B cell (primary cell): ENCODE measurements at places on chromosomes 13 and 19. TPM values are rescaled to one million over a fixed set of nuclear protein-coding genes. Genes with fewer than 3 reads are reported as not detected.

The WDR88 gene
- total RNA-seq = 0.47 and 0.51 TPM in 2 replicates

The KLK4 gene
- total RNA-seq = 0.52 and 1.00 TPM in 2 replicates

The HCST gene
- total RNA-seq = 2.9 and 4.8 TPM in 2 replicates

The PRTN3 gene
- not detected in 2 replicates for total RNA-seq

The ELAVL3 gene
- total RNA-seq = not detected in 2 replicates

The OR10H1 gene
- total RNA-seq = 0.07 and 0.10 TPM in 2 replicates

The C5AR2 gene
- total RNA-seq = 0.25 and 0.58 TPM in 2 replicates

The ZFP36 gene
- total RNA-seq = 252 and 260 TPM in 2 replicates

The PCP2 gene
- 7.6 and 9.3 TPM in 2 replicates for total RNA-seq

The LCP1 gene
- total RNA-seq = 243 TPM in 2 replicates

The SHD gene
- total RNA-seq = 0.17 TPM in 1 of 2 replicates, not detected in the other

The ITM2B gene
- total RNA-seq = 165 and 177 TPM in 2 replicates

The FARP1 gene
- total RNA-seq = 1.5 TPM in 2 replicates

The ZNF709 gene
- total RNA-seq = 8.4 and 9.3 TPM in 2 replicates

The SERP2 gene
- total RNA-seq = not detected in 2 replicates

The SELENOV gene
- not detected in 2 replicates for total RNA-seq

The CLEC11A gene
- 0.34 and 0.52 TPM in 2 replicates for total RNA-seq

The TEX29 gene
- 0.86 and 1.2 TPM in 2 replicates for total RNA-seq

The TPP2 gene
- total RNA-seq = 51.1 and 56.6 TPM in 2 replicates

The RASL11A gene
- 0.89 and 1.0 TPM in 2 replicates for total RNA-seq

The OR7A5 gene
- total RNA-seq = not detected in 2 replicates

The CRYL1 gene
- total RNA-seq = 6.5 and 11.8 TPM in 2 replicates
